ENCODE measurements at places on chromosomes 4 and X.

DNA sequence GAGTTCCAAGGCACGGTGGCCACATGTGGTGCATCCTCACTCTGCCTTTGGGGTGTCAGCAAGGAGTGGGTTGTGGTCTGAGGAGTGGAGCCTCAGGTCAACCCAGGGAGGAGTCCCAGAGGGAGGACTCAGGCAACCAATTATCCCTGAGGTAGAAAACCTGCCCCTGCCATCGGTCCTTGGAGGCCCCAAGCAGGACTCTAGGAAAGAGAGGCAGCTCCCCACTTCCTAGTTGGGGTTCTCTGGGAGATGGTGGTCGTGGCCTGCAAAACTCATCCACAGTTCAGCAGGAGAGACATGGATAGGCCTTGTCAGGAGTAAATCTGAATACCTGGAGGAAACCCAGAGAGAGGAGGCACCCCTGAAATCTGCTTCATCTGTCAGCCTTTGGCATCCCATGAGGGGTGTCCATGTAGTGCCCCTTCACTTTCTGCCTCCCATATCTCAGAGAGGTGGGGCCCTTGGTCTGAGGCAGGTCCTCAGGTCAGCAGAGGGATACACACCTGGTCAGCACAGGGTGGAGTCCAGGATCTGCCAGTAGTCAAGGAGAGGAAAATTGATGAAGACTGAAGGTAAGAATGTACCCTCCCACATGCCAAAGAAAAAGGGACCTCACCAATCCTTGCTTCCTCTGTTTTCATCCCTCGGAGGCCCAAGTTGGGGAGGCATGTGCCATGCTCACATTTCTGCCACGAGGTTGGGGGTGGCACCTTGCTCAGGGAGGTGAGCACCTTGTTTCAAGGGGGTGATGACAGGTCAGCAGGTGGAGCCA, 1.6 kb downstream of the MAGEA11 start:
- DNase-seq = no peak

DNA sequence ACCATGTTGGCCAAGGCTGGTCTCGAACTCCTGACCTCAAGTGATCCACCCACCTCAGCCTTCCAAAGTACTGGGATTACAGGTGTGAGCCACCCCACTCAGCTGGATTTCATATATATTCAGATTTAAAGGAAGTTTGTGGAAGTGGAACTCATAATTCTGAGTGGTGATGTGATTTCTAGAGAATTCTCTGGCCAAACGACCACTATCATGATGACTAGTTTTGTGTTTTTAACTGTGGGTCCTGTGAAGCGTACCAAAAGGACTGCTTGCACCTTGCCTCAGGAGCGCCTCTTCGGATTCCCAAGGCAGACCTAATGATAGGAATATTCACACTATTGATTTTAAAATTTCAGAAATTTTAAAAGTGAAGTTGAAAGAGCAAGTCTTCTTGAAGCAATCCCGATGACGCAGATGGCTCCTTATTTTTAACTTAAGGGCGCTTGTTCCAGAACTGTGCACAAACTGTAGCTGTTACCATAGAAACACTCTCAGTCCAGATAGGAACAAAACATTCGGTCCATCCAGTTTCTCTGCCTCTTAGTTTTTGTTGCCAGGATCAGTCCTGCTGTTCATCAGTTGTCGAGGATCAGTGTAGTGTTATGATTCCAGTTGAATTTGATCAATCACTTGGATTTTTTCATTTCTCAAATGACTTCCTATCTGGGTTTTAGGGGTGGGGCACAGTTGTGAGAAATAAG, 51.7 kb upstream of the CLCN4 start:
- DNase-seq = no peak

DNA sequence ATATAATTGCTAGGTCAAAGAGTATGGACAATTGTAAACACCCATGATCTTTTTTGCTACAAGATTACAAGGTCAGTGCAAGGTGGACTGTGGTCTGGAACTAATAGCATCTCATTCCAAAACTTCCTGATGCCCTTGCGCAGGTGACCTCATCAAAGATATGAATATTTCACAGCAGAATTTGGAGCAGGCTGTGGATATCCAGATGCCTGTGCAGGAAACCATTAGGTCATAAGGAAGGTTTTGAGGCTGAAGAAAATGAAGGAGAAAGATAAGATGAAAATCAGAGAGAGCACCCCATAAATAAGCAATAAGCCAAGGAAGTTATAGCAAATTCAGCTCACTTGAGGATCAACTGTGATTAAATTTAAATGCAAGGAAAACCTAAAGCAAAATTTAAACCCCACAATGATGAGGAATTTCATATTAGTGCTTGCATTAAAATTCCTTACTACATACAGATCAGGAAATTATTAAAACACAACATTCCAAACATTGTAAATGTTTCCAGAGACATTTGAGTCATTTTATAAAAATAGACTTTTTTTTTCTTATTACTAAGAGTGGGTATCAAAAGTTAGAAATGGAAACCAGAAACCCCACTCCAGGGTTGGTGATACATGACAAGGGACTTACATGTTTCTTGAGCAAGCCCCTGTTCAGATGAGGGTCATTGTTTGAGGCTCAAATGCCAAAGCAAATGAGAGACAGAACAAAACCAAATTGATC, 100.7 kb upstream of the FAM9C start:
- no peak for DNase-seq

GRCh38 chr4:83819582-83819981, 283.7 kb downstream of the GPAT3 start:
- no peak for DNase-seq

- DNase-seq = no peak
Observed at GRCh38 chr4:173171987-173172386, 3.4 kb downstream of the GALNT7 start.

DNA sequence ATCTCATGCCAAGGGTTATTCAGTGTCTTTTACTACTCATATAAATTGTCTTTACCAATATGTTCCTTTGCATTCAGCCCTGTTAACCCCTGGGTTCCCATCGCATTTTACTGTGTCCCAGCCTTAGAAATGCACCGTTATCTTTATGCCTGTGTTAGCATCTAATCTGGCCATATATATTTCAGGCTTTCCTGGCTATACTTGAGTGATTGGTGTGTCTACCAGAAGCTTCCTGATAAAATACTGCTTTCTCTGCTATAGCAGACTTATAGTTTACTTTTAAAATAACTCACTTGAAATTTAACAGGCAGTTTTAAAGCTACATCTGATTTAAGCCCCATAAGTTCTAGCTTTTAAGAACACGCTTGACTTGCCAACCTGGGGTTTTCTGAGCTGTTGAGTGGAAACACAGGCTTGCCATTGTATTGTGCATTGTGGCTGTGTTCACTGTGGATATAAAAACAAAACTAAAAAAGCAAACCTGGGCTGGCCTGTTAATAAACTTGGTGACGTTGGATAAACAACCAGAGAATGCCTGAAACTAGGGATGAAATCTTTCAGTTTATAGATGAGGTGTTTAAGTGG, 185.3 kb upstream of the TAPT1 start:
- no peak for DNase-seq

DNA sequence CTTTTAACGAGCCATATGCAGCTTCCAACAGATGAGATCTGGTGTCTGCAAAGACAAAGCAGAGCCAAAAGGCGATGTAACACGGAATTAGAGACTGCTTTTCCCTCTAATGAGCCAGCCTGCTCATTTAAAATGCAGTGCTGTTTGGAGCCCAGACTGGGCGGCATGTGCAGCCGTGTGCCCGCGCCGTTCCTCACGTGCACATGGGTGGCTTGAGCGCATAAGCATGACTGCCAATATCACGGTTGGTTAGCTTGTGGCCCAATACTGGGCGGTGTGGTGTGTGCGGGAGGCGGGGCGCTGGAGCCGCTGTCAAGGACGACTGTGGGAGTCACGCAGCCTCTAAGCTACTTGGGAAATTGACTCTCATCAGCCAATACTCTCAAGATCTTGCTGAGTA, 87.0 kb upstream of the SCOC start:
- DNase-seq = no peak

DNA sequence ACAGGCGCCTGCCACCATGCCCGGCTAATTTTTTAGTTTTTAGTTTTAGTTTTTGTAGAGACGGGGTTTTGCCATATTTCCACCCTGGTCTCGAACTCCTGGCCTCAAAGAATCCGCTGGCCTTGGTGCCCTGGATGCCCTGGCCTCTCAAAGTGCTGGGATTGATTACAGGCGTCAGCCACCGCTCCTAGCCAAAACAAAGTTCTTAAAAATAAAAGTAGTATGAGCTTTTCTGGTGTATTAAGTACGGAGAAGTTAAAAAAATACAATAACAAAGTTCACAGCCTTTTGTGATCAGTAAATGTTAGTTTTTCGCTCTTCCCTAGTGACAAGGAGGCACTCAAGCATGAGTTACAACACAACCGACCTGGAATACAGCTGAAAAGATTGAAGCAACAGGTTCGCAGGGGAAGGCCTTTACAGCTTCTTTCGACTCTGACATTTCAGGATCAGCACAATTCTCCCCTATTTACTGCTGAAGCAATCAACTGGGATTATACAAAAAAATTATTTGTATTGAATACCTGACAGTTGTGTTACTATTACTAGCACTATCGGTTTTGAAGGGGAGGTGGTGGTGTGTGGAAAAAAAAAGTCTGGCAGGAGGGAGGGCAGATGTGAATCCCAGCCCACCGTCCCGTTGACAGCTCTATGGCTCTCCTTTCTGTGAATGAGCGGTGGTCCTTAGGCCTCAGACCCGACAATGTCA, 893 bp upstream of the METAP1 start:
- peak; percentile 9 for DNase-seq

GRCh38 chr4:141388481-141388880, 167.8 kb downstream of the ZNF330 start:
- DNase-seq = peak; percentile 43

DNA sequence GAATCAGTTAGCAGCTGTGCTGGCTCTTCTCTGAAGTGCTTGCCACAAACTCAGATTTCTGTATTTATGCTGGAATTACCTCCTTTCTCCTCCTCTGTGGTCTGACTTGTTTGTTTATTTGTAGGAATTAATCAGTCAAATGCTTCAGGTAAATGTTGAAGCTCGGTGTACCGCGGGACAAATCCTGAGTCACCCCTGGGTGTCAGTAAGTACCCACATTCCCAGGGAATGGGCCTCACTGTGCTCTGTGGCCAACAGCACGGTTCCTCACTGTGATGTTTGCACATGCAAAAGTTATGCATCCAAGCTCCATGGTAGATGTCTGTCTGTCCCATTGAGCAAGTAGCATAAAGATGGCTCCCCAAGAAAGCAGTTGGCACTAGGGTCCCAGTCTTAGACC, 169.9 kb downstream of the DCLK2 start:
- no peak for DNase-seq

GRCh38 chrX:28120072-28120471, 138.8 kb upstream of the DCAF8L1 start:
- no peak for DNase-seq

GRCh38 chr4:70577220-70577927, 14.7 kb upstream of the AMBN start:
- no peak for DNase-seq

DNA sequence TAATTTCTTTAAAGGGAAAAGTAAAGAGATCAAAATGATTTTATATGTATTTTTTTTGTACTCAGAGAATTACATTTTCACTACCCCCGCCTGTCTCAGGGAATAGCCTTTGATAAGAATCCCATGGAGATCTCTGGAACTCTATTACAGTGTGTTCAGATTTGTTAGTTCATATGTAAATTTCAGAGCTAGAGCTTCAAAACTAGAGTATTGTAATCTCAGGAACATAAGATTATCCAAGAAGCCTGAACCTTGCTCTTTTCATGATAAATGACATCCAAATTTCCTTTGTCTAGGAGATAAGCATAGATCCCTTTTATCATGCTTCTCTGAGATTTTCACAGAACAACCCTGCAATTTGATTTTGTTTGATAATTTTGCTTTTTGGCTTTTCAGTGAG, 82.9 kb downstream of the PDK3 start:
- no peak for DNase-seq

DNA sequence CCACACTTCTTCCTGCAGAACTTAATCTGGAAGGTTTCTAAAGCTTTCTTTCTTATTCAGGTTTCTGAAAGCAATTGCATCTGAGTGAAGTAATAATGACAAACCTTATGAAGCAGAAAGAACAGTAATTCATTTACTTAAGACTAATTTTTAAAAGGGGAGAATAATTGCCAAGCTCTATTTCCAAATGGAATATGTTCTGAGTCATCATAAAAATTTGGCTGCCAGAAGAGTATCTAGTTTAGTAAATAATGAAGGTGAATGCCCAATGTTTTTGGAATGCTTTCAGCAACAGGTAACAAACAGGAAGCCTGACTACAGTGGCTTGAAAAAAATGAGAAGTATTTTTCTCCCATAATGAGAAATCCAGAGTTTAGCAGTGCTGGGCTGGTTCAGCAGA, 227.3 kb upstream of the TET2 start:
- no peak for DNase-seq

- DNase-seq = no peak
Observed at GRCh38 chr4:78477276-78477675, 74.3 kb upstream of the ANXA3 start.

- DNase-seq = no peak
Observed at GRCh38 chr4:3107271-3107670, 32.8 kb downstream of the HTT start.

- DNase-seq = no peak
Observed at GRCh38 chr4:40486534-40486933, 143.1 kb downstream of the RBM47 start.

GRCh38 chrX:48154796-48155195, 24.4 kb downstream of the SPACA5B start:
- no peak for DNase-seq

DNA sequence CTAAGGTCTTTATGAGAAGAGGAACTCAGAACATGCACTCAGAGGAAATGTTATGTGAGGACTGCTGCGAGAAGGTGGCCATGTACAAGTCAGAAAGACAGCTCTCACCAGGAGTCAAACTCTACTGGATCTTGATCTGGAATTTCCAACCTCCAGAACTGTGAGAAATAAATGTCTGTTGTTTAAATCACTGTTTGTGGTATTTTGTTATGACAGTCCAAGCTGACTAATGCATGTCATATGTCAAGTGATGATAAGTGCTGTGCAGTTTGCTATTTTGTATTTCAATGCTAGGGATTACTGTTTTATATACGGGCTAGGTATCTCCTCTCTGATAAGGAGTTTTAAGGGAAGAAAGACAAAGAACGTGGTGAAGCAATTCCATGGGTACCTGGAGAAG, 162.3 kb downstream of the CPEB2 start:
- no peak for DNase-seq

DNA sequence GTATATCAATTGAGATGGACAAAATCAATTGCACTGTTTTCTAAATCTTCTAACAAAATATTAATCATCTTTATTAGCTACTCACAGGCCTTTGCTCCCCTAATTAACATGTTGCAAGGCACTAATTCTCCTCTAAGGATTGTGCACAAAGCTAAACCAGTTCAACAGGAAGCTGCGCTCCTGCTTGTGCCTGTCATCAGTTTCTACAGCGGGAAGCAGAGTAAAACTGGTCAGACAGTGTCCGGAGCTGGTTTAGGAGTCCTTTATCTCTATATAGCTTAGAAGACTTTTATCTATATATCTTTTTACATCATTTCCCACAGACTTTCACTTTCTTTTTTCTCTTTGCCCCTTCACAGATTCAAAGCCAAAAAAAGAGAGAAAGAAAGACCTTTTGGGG, 79.1 kb downstream of the ELOVL6 start:
- DNase-seq = peak; percentile 10

DNA sequence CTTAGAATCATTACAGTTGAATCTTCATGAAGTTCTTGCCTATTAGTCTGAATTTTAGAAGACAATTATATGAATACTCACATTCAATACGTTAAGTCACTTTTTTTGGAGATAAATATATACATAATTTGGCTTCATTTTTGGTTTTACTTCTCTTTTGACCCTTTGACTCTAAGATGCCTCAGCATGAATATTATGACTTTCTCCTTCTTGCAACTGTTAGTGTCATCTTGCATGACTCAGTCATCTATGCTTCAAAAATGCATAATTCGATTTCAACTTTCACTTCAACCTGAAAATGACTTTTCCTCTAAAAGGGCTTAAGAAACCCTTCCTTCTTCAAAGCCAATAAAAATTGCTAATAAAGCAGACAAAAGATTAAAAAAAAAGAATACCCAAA, 1427.5 kb downstream of the ADGRL3 start:
- DNase-seq = no peak
